AG08396 (cell line): ENCODE measurements at places on chromosomes 6 and 20.
A peak's percentile ranks its signal among the peaks of the same experiment; 100 is the strongest.

DNA sequence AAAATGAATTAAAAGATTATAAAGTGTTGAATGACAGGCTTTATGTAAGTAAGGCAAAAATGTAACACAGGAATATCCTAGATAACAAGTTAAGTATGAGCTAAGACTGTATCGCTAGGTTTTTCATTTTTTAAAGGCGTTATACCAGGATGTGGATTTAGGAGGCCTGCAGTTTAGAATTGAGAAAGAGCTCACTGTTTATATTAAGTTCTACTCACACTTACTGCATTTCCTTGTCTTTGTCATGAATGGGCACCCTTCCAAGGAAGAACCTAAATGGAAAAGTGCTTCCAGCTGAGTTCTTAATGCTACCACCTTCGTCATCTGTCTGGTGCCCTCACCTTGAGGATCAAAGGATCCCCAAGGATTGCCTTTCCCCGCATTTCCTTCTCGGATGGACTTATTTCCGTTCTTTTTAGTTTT, 148.7 kb downstream of the SOX4 start:
- DNase-seq, result peak; percentile 35

DNA sequence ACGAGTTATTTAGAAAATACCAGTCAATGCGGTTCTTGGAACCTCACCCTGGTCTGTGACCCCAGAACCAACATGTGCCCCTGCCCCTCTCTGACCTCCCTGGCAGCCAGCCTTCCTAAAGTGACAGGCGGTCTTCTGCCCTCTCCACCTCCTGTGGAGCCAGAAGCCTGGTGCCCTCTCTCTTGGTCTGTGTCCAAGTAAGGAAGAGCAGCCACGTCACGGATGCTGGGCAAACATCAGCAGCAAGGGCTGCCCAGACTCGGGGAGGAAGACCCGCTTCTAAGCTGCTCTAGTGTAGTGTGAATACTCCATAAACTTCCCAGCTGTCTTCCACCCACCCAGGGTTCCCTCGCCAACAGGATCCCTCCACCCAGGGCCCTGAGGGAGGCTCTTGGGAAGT, 272.4 kb downstream of the BMP7 start:
- DNase-seq, result no peak

DNA sequence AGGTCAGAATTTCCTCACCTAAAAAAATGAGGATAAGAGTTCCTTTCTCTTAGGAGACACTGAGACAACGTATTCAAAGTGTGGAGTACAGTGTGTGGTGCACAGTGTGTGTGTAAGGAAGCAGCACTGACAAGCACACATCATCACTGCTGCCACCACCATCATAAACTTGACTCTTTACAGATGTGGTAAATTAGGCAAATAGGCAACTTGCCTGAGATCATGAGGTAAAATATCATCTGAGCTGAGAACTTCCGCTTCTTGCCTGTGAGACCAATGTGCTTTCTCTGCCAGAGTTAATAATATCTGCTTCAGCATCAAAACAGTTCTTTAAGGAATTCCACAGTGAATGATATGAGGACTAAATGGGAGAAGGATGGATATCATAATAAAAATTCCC, 52.7 kb downstream of the LYRM4 start:
- no peak for DNase-seq

DNA sequence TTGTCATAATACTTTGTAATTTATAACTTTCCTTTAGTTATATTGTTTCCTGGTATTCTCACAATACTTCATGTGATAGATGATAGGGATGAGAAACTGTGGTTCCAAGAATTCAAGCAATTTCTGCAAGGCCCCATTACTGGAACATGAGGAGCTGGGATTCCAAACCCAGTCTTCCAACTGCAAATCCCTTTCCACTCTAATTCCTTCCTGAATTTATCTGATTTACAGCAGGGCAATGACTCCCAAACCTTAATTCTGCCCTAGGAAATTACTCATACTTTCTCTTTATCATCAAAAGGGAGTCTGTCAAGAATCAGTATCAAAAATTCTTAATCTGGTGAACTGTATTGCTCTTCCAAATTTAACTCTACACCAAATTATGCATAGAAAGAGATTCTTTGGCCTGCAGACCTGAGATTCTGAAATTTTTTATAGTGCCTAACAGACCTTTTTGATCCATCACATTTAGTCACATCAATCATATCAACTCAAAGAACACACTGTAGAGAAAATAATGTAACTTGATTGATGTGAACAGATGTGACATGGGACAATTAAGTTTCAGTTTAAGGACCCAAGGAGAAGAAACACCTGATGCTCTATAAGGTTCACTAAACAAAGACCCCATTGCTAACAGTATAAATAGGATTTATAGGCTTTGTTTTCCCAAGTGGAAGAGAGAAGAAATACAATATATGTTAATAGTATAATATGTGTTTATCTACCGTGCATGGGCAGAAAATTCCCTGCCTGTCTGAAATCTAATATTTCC, 41.5 kb upstream of the GJA1 start:
- no peak for DNase-seq

- DNase-seq, result no peak
Measured at GRCh38 chr6:97406633-97407032, 123.6 kb upstream of the MMS22L start.

DNA sequence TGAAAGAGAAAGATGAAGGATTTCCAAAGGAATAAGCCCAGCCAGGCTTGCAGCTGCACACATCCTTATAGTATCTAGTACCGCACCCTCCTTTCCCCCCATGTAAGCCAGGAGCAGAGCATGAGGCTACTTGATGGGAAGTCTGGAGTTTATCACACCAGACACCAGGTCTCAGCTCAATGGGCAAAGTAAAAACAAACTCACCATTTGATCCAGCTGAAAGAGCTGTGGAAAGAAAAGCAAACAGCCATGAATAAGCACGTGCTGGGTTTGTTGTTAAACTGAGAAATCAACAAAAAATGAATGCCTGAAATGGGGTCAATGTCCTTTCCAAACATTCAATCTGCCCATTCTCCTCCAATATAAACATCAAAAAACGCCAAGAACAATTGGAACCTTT, 50.6 kb upstream of the MAP7 start:
- DNase-seq, result no peak
